ENCODE measurements at places on chromosomes 16 and 17.

DNA sequence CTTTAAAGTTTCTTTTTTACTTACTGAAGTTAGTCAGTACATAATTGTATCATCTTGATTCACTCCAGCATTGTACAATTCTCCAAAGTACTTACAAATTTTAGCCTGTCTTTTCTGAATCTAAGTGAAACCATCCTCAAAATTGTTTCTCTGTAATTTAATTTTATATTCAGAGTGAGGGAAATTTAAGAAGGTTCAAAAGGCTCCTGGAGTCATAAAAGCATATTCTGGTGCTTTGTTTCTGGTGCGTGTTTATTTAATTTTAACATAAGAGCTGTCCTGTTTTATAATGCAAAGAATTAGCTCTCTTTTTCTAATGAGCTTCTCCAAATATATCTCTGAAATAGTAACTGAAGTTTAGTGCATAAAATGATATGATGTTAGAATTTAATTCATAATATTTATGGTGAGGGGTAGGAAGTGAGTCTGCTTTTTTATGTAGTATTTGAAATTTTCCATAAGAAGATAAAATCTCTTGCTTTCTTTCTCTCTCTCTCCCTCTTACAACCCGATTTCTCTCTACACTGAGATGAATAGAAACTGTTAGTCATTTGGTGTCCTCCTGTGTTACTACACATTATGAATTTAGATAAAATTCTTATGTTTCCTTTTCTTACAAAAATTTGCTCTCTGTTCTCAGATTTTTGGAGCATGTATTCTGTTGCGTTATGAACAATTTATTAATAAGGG, 339.8 kb downstream of the BCAS3 start:
- no peak for DNase-seq

- DNase-seq = no peak
Measured at GRCh38 chr17:77470800-77471733, 330.3 kb downstream of the SEC14L1 start.

DNA sequence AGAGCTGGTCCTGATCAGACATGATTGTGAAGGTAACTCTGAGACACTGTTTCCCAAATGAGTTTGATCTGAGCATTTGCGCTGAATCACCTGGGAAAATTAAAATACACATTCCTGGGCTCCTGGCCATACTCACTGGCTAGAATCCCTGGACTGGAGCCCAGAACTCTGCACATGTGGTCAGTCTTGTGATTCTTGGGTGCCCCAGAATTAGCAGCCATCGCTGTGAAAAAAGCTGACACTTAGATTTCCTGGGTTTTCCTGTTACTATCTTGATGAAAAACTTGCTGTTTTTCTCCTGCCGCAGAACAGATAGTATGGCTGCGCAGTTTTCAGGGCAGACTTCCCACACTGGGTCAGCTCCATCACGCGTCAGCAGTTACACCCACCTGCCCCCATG, 24.6 kb downstream of the NECAB2 start:
- no peak for DNase-seq

- no peak for DNase-seq
Measured at GRCh38 chr16:67115639-67116038, 5.9 kb downstream of the PHAF1 start.

GRCh38 chr17:79874329-79874981, 35.2 kb upstream of the CBX4 start:
- no peak for DNase-seq

DNA sequence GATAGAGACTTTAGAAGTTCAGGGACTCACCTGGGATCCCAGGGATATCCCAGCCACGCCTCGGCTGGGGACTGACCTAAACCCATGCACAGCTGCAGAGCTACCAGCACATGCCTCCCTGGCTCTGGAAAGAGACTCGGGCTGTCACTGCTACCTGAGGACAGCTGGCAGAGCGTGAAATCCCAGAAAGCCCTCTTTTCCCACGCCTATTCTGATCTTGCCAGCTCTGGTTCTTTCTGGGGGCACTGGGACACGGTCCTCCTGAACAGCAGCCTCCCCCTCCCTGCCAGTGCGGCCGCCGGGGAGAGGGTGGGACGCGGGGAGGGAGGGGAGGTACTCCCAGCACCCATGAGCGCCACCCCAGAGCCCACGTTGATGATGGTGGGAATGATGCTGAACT, 10.8 kb downstream of the P2RX5 start:
- no peak for DNase-seq

DNA sequence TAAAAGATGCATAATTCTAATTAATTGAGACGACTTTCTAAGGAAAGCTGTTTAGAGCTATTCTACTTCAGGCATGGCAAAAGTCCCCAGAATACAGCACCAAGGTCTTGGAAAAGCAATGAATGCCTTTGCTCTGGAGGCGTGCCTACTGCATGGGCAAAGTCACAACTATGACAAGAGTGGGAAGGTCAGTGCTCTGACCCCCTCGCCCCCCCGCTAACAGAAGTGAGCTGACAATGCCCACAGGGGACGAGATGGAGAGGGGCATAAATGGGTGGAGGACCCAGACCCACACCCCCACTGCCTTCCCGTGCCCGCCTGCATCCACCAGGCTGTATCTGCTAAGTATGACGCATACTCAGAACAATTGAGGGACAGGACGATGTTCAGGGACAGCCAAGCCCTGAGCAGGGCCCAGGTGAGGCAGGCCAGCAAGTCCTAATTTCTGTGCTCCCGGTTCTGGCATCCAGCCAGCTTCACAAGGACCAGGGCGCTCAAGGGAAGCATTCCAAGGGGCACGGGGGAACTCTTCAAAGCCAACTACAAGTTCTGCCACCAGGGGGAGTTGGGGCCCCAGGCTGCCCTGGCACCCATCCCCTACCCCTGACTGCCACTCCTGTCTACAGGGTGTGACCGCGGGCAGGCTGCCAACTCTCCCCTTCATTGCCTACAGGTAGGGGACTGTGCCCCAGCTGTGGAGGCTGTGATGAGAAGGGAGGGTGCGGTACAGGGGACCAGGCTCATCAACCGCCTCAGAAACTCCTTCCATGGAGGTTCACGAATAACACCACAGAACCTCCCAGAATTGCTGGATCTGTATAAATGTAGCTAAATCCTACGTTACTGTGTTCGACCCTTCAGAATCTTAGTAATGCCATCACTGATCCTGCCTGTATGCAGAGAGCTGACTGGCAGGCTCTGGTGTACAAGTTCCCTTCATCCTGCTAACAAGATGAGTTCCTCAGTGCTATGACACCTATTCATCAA, 20.8 kb downstream of the NPRL3 start:
- DNase-seq = peak; percentile 77

- peak; percentile 54 for DNase-seq
Measured at GRCh38 chr17:79388556-79389295, 222.1 kb downstream of the RBFOX3 start.

DNA sequence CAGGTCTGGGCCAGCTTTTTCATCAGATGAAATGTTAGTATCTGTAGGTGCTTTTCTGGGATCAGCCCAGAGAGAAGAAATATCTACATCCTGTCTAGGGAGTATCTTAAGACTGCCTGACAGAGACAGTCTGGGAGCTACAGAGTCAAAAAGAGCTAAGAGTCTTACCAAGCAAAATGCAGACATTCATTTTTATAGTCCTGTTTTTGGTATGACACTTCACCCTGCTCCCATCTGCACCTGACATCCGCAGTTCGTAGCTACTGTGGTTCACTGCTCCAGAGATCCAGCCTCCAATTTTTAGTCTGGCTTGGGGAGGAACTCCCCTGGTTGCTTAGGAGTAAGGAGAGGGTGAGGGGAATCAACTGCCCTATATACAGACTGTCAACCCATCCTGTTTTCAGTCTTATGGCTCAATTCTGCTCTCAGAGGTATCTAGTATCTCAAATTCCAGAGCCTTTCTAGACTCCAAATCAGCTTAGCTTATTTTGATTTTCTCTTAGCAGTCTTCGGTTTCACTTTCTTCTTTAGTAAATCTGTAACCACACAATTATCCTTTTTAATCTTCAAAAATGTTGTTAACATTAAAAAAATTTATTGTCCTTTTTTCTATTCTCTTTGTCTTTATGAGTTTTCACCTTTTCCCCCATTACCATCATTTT, 97.8 kb downstream of the TMEM100 start:
- no peak for DNase-seq

DNA sequence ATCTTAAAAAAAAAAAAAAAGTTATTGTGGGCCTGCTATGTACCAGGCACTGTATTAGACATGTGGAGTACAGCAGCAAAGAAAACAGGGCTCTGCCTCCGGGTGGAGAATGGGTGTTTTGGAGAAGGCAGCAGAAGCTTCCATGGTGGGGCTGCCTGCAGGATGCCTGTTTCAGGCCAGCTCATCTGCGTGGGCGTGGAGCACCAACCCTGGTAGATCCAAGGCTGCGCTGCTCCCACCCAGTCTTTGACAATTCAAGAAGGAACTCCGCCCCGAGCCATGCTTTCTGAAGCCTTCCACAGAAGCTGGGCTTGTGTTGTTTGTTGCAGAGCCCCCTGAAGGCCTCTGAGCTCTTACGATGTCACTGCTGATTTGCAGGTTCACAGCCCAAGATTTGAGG, 23.2 kb upstream of the CACNG1 start:
- DNase-seq = no peak

DNA sequence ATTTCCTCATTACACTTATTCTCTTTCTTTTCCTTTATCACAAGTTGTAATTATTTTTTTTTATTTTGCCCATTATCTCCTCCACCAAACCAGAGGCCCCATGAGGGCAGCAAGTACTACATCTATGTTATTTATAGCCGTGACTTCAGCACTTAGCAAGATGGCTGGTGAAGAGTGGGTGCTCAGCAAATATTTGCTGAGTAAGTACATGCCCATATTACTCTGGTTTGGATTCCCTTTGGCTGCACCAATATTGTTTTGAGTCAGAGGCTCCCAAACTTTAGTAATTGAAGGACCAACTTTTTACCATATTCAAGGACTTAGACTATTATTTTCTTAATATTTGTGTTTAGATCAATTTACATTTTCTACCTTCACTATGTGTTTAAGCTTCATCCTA, 83.2 kb downstream of the HS3ST2 start:
- DNase-seq = no peak

GRCh38 chr17:53629188-53629587, 193.5 kb upstream of the KIF2B start:
- DNase-seq = no peak

- DNase-seq = no peak
Measured at GRCh38 chr16:84054271-84054670, 11.7 kb upstream of the SLC38A8 start.

- no peak for DNase-seq
Measured at GRCh38 chr16:30649725-30650368, 913 bp upstream of the PRR14 start.

GRCh38 chr17:31820691-31821435, 38.2 kb downstream of the COPRS start:
- no peak for DNase-seq

- no peak for DNase-seq
Measured at GRCh38 chr17:7191571-7192270, 12.6 kb upstream of the ASGR1 start.

GRCh38 chr17:76138234-76138895, 2.7 kb downstream of the FOXJ1 start:
- peak; percentile 64 for DNase-seq

DNA sequence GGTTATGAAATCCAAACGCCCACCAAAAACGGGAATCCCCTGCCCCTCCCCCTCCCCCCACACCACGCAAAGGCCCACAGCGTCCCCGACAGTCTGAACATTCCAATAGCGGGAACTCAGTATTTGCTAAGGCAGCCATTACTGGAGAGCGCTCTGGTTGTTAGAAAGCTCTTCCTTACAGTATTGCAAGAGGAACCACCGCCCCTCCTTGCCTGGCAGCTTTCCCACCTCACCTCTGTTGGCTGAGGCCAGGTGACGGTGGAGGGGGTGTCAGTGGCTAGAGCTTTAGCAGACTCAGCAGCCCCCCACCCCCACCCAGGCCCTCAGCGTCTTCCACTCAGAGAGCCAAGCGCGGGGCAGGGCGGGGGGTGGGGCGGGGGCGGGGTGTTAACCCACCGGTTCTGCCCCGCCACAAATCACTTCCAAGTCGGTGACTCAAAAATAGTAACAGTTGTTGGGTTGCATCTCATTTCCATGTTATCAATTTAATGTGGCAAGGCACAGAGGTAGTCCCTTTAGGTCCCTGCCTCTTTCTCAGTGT, 2.2 kb upstream of the PLEKHH3 start:
- peak; percentile 94 for DNase-seq

- DNase-seq = no peak
Measured at GRCh38 chr17:62949036-62949435, 17.0 kb upstream of the TANC2 start.

GRCh38 chr16:27925612-27926011, 137.9 kb downstream of the GSG1L start:
- DNase-seq = no peak

GRCh38 chr17:69978056-69978646, 96.9 kb upstream of the KCNJ16 start:
- no peak for DNase-seq

- peak; percentile 67 for DNase-seq
Measured at GRCh38 chr16:78909226-78909625, 691.3 kb downstream of the MAF start.

GRCh38 chr16:72220875-72221629, 49.1 kb upstream of the PMFBP1 start:
- DNase-seq = no peak

GRCh38 chr16:73670836-73671820, 623.2 kb upstream of the ZFHX3 start:
- no peak for DNase-seq

DNA sequence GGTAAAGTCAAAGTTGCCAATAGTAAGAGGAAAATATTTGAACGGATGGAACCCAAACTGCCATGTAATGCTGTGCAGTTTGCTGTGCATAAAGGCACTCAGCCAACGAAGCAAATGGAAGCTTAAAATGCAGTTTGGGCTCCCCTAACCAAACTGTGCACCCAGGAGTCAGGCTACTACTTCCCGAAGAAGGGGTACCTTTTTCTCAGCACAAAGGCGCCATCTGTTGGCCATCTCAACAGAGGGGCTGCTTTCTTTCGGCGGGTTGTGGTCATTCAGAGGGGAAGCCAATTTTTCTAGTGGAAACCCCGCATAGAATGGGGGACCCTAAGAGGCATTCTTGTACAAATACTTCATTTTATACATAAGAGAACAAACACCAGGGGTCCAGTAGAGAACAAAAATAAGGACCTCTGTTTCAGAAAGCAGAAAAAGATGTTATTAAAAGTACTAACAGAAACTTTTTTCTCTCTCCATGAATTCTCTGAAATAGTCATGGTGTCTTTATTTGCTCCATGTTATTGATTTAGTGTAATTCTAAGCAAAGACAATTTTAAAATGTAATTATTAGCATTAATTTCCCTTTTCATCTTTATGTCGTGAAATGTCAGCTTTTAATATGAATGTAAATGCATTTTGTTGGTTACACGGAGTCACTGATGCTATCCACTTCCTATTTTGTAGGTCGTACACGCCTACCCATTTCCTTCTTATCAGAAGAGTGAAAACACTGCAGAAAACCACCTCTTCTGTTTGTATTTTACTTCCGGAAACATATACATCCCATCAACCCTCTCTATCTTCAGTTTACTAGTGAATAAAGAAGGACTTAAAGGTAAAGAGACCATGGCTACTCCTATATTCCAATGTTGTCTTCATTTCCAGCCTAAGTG, 453.3 kb downstream of the KCNJ2 start:
- no peak for DNase-seq

DNA sequence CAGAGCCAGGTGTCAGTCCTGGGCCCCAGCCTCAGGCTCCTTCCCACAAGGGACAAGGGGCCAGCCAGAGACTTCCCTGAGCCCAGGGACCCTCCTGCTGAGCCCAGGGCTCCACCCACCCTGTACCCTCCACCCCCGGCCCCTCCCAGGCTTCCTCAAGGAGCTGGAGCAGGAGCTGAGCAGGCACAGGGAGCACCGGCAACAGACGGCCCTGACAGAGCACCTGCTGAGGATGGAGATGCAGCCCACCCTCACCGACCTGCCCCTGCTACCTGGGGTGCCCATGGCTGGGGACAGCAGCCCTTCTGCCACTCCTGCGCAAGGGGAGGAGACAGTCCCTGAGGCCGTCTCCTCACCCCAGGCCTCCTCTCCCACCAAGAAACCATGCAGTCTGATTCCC, 4.5 kb downstream of the SCRN2 start:
- no peak for DNase-seq
